ENCODE measurements at places on chromosomes 3 and 15. TPM values are rescaled to one million over a fixed set of nuclear protein-coding genes. Genes with fewer than 3 reads are reported as not detected.

LTK gene
- 0.37 TPM for total RNA-seq

ITPKA gene
- 12.5 TPM for total RNA-seq

METTL6 gene
- total RNA-seq, result 14.7 TPM

CFAP100 gene
- total RNA-seq, result not detected

CLDN18 gene
- total RNA-seq, result not detected

CNTN3 gene
- 1.2 TPM for total RNA-seq

GOLGA8J gene
- total RNA-seq, result not detected

CCDC51 gene
- total RNA-seq, result 11.6 TPM

MED12L gene
- 0.12 TPM for total RNA-seq

GOLGA8R gene
- 1.1 TPM for total RNA-seq

NLGN1 gene
- 27.6 TPM for total RNA-seq

MINAR1 gene
- total RNA-seq, result not detected

AADACL2 gene
- not detected for total RNA-seq

CCR8 gene
- total RNA-seq, result not detected

MRPS11 gene
- 49.7 TPM for total RNA-seq

RAF1 gene
- total RNA-seq, result 197 TPM

CIAO2A gene
- 79.5 TPM for total RNA-seq

UBA7 gene
- 16.1 TPM for total RNA-seq

SIDT1 gene
- 2.2 TPM for total RNA-seq

EMC7 gene
- total RNA-seq, result 59.1 TPM

FAM43A gene
- total RNA-seq, result 22.0 TPM

Measured in heart left ventricle (tissue), 16 donors.